Mesothelial cell of epicardium (in vitro differentiated cells): ENCODE measurements at places on chromosomes 2 and 18. TPM values are rescaled to one million over a fixed set of nuclear protein-coding genes. Genes with fewer than 3 reads are reported as not detected.

The ARHGAP15 gene
- total RNA-seq = 0.34 to 0.51 TPM (median 0.38 TPM) in 3 replicates

The FIGN gene
- total RNA-seq = 11.5 to 12.6 TPM (median 11.9 TPM) in 3 replicates

The SYT4 gene
- 0.74 to 1.2 TPM (median 1.0 TPM) in 3 replicates for total RNA-seq

The RAB17 gene
- total RNA-seq = 10.6 to 12.7 TPM (median 11.0 TPM) in 3 replicates

The C2orf15 gene
- total RNA-seq = 7.2 to 8.7 TPM (median 7.8 TPM) in 3 replicates

The UPP2 gene
- not detected in 3 replicates for total RNA-seq

The ALK gene
- 0.09 to 0.23 TPM (median 0.13 TPM) in 3 replicates for total RNA-seq

GRCh38 chr2:139271149-139271548, 491.0 kb upstream of the NXPH2 start:
- DNase-seq = no peak

DNA sequence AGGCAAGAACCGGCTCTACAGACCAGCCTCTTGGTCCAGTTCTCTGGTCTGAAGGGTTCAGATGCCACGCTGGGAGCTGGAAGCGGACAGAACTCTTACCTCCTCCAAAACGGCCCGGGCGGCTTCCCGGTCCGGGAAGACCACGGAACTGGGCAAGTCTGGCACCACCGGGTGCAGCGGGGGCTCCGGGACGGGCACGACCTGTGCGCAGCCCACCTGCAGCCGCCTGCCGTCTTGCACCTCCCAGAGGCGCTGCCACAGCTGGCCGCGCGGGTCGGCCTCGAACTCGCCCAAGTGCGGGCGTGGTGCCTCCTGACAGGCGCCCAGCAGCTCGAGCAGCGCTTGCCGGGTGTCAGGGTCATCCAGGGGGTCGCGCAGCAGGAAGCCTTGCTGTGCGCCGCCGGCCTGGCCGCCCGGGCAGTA, 773 bp downstream of the CMPK2 start:
- no peak for DNase-seq

DNA sequence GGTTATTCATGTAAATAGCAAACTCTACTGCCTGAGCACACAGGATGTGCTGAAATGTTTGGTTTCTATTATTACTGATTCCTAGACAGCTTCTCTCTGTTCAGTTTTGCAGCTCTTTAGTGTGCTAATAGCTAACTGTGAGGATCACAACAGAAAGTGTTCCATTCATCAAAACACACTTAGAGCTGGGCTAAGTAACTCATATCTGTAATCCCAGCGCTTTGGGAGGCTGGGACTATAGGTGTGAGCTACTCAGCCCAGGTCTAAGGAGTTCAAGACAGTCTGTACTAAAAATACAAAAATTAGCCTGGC, 63.2 kb downstream of the MOGAT1 start:
- no peak for DNase-seq

- no peak for DNase-seq
Observed at GRCh38 chr2:135985826-135986393, 484 bp upstream of the DARS1 start.

DNA sequence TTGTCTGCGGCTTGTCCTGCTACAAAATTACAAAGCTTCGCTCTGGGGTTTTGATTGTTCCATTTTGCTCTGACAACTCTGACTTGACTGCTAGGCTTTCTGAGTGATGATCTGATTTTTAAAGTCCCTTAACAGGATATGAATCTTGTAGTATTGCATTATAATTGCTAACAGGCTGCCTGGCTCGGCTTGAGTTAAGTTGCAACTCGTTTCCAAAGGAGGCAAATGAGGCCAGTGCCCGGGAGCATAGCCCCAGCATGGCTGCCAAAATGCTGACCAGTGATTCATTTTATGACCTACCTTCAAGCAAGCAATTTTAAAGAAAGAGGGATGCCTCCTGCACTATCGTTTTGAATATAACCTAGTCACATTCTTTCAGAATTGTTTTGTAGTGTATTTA, 135.4 kb downstream of the COL6A3 start:
- no peak for DNase-seq

GRCh38 chr2:7429733-7430132, 512.5 kb downstream of the RNF144A start:
- DNase-seq = no peak

DNA sequence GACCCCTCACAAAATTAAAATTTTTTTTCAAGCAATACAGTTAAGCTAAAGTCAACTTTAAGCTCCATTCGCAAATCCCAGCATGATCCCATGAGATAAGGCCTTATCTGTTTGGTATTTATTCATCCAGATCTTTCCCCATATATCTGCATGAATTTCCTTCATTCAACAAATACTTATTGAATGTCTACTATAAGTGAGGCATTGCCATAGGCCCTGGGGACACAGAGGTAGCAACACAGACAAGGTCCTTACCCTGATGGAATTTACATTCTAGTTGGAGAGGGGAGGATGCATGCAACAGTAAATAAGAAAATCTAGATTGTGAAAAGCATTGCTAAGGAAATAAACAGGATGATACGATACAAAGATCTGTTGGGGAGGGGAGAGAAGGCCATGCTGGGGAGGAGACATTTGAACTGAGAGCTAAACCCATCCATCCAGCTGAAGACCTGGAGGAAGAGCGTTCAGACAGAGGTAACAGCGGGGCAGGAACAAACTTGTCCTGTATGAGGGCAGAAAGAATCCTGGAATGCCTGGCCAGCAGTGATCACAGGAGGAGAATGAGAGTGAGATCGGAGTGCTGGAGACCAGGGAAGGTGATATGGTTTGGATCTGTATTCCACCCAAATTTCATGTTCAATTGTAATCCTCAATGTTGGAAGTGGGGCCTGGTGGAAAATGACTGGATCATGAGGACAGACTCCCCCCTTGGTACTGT, 71.6 kb downstream of the SDC1 start:
- no peak for DNase-seq

- no peak for DNase-seq
Observed at GRCh38 chr2:173866874-173867618, 98.1 kb downstream of the SP3 start.

GRCh38 chr18:49431165-49431962, 29.1 kb downstream of the DYM start:
- DNase-seq = no peak

DNA sequence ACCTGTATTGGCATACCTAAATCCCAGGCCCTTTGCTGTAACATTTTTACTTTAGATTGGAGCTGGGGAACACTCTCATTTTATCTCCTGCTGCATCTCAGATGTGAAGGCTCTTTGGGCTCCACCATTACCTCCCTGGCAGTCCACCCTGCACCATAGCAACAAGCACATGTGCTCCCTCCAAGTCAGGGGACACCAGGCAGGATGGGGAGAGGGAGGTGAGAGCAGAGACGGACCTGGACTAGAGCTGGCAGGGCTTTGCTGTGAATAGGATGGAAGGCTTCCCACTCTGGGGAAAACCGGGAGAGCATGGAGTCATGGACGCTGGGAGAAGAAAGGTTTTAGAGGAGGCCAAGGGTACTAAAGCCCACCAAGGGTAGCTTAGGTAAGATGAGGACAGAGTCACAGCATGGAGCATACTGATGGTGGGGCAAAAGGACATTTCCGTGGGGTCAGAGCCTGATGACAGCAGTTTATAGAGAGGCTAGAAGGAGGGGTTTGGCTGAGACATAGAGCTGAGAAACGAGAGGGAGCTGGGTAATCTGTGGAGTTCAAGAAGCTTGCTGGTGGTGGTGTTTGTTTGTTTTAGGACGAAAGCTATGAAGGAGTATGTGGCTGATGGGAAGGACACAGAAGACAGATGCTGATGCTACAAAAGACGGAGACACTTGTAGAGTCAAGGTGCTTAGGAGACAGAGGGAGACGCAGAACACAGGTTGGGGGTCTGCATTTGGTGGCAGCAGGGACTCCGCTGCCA, 134.8 kb downstream of the COL6A3 start:
- no peak for DNase-seq

- no peak for DNase-seq
Observed at GRCh38 chr2:52391621-52392020, 1359.7 kb upstream of the NRXN1 start.

- no peak for DNase-seq
Observed at GRCh38 chr2:47062681-47063537, 92.2 kb downstream of the STPG4 start.

GRCh38 chr2:134142341-134142738, 111.5 kb upstream of the MGAT5 start:
- DNase-seq = no peak

- DNase-seq = no peak
Observed at GRCh38 chr18:60064271-60064670, 164.5 kb downstream of the PMAIP1 start.

GRCh38 chr2:232901736-232902578, 31.9 kb downstream of the SNORC start:
- DNase-seq = no peak

DNA sequence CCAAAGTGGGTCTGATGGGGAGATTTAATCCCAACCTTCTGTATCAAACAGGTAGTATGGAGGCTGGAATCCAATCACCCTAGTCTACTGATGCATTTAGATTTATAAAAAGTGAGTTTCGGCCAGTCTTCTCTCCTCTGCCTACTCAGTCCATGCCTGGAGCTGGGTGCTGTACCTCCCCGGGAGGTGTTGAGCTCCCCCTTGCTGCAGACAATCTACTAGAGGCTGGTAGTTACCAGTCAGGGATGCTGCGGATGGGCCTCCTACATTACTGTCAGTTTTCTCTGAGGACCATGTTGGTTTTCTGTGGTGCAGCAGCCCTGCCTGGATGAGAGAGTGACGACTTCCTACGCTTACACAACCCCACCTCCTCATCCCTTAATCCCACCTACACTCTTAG, 118.6 kb upstream of the CELF4 start:
- DNase-seq = no peak
